ENCODE measurements at places on chromosomes 3 and 15.

- ATAC-seq, result no peak
These were observed 14.1 kb downstream of the ANKRD34C start for GRCh38 chr15:79296583-79296982.

DNA sequence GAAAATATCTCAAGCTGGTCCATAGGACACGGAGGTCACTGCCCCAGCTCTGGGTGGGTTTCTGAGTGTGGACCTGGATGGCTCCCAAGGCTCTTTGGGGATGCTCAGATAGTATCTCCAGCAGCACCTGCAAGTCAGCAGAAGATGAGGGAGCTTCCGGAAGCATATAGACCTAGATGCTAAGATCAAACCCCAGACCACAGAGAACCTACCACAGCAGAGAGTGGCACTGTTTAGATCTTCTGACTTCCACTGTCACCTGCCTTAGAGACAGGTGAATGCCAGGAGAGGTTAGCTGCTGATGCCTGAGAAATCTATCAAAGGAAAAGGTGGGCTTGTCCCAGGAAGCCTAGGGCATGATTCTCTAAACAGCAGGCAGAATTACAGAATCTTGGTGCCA lies 105.7 kb upstream of the TRPM1 start:
- ATAC-seq, result no peak

GRCh38 chr3:177906578-177907229 lies 629.5 kb upstream of the KCNMB2 start:
- ATAC-seq, result no peak

DNA sequence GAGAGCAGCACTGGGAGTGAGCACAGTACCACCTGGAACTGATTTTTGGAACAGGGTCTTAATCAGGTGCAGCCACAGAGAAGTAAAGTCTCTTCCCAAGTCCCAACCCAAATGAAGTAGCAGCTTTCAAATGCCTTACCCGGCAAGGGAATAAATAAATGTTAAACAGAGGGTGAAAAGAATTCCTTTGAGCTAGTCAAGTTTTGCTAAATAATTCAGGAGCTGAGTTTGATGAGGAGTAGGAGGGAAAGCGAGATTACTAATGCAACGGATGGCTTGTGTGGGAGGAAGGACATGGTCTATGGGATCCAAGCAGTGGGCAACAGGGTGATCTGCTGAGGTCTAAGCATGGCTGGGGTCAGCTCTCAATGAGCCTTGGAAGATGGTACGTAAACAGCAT lies 204.5 kb upstream of the ST8SIA2 start:
- no peak for ATAC-seq

DNA sequence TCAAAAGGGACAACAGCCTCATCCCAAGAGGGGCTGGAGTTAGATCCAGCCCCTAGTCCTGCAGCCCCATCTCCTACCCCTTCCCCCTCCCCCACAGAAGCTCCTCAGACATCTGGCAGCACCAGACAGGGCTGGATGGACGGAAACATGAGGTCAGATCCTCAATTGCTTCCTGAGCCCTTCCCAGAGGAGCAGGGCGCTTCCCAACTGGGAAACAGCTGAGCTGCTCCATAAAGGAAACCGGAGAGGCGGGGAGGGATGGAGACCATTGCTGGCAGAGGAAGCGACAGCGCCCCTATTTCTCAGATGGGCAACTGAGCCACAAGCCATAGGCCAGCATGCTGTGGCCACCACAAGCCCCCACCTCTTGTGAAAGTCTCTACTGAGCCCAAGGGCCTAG lies 18.3 kb upstream of the CYP11A1 start:
- no peak for ATAC-seq

DNA sequence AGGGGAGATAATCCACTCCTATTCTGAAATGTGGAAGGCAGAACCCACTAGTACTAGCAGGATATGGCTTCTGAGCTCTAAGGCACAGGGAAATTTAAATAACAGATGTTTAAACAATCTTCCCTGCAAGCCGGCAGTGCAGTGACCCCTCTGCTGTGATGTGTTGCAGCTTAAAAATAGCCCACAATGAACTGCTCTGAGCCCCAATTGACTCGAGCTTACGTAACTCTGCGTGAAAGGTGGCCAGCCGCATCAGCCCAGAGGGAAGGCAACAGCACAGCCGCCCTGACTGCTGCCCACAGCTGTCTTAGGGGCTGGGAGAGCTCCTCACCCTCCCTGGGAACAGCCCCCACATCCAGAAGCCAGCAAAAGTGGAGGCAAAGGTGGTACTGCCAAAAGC lies 12.5 kb upstream of the CAMKV start:
- ATAC-seq, result no peak

All from SK-N-SH treated with all-trans-retinoic acid at 6 μM for 48 hours (cell line).